DMS 273 treated with DMSO at 0.1 percent for 48 hours (cell line): ENCODE measurements at places on chromosomes 4 and X.

DNA sequence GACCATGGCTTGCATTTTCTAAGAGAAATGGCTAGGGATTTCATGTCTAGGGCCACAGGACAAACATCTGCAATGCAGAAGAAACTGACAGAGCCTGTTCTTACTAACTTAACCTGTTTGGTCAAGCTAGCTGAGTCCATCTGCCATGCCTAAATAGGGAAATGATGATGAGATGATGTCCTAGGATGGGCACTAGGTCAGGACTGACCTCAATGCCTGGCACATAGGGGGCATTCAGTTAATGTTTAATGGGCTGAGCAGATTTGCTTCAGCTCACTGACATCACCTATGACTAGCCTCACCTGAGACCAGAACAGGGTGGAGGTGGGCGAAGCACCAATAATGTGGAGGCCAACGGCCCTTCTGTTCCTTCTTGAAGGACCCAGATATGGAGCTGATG, 174.2 kb upstream of the SCML1 start:
- no peak for DNase-seq

DNA sequence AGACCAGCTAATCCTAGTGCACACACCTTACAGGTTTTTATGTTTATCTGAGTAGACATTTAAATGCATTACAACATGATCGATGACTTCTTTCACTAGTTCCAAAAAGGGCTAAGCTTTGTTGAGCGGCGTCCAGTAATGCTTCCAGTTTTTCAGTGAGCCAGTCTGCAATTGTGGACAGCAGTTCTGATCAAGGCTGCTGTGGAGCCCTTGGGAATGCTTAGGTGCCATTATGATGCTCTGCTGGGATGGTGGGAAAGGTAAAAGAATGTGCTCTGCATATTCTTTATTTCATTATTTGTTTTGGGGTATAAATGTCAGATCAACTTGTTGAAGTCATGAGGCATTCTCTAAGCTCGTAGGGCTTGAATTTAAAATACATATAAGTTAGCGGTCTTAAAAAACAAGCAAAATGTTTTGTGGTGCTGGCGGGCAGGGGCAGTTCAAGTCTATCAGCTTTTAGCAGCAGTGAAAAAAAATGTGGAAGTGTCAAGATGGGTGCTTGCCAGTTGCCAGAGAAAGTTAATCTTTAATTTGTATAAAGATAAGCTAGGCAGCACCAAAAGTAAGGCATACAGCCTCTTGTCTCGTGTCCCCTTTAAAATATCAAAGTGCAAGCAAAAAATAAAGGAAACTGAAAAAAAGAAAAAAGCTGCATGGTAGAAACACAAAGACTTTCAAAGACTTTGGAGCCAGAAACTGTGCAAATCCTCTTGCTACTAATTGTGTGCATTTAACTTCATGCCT, 5.8 kb downstream of the MID1IP1 start:
- DNase-seq = no peak

GRCh38 chr4:126583509-126583908, 1049.2 kb upstream of the INTU start:
- no peak for DNase-seq

DNA sequence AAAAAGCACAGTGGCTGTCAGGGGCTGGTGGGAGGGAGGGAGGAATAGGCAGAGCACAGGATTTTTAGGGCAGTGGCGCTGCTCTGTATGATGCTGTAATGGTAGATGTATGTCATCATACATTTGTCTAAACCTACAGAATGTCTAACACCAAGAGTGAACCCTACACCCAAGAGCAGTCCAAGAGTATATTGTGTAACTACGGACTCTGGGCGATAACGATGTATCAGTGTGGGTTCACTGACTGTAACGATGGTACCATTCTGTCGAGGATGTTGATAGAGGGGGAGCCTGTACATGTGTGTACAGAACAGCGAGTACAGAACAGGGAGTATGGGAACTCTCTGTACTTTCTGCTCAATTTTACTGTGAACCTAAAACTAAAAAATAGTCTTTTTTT, 76.5 kb downstream of the HAUS3 start:
- no peak for DNase-seq

DNA sequence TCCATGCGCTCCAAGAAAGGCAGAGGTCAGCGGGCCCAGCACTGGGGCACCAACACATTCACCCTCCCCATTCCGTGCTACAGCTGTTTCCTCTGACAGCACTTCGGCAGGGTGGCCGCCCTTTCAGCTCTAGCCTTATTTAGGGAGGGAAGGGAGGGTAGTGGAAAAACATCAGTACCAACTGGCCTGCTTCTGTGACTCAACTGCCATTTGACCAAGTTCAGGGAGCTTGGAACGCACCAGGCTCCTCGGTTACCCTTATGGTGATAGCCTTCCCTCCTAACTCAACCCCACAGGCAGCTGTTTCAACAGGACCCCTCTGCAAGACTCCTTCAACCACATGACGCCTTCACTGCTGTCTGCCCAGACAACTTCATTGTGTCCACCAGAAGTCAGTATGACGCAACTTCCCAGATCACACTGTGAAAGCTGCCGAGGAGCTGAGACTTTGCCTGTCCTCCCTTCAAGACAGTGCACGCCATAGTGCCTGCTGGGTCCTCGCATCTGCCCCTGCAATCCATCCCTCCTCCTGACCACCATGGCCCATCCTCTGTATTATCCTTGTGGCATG, 132.2 kb downstream of the AFAP1 start:
- DNase-seq = no peak

DNA sequence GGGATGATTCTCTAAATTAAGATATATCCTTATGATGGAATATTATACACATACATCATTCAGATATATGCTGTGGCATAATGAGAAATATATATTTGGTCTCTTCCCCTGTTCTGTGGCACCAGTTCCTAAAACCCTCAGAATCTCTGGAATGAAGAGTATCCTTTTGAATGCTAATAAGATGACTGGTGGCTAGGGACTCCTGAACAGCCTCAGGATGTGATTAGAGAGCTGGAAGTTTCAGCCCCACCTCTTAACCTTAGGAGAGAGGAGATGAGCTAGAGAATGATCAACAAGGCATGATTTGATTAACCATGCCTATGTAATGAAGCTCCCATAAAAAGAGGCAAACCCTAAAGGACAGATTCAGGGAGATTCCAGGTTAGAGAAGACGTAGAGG, 632.0 kb downstream of the IQCM start:
- no peak for DNase-seq

DNA sequence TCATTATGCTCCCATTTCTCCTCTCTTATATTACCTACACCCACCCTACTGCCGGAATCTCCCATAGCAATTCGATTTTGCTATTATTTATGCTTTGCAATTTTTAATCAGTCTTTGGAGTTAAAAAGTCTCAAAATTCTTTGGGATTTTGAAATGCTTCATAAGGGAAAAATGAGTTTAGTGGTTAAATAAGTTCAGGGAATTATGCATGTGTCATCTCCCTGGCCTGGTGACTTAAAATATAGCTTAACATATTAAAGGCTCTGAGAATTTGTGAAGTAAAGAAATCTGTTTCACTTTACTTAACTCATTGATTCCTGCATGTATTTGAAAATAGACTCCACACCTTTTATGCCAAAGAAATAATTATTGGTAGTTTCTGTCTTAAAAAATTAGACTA, 185.1 kb upstream of the DIPK2B start:
- DNase-seq = no peak

DNA sequence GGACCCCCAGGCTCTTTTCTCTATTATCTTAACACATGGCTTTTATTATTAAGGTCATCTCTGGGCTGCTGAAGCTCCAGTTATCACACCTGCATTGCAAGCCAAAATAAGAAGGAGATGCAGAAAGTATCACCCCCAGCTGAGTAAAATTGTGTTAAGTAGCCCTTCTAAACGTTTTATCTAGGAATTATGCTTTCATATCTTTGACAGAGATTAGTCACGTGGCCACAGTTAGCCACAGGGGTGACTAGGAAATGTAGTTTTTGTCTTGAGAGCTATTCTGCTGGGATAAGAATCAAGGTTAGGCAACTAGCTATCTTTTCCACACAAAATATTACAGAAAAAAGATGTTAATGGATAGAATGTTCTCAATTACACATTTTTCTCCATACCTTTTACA, 102.1 kb downstream of the ANXA3 start:
- DNase-seq = no peak

- no peak for DNase-seq
Observed at GRCh38 chr4:57554556-57555092, 444.4 kb upstream of the IGFBP7 start.

GRCh38 chrX:22810876-22811275, 188.9 kb upstream of the DDX53 start:
- no peak for DNase-seq

DNA sequence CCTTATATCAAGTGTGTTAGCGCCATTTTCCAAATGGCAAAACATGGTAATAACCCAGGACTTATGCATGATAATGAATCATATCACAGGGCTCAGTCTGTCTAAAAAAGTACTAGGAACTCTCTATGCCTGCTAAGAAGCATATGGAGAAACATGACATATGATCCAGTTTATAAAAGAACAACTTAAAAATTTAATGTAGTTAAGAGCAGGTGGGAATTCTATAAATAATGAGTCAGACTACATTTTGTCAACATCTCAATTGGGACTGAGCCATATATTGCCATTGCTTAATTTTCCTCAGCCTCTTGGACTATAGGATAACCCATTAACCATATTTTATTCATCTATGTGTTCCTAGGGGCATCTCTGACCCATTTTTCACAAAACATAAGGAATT, 360.4 kb upstream of the AGA start:
- DNase-seq = no peak

- DNase-seq = no peak
Observed at GRCh38 chr4:1300466-1301455, 11.1 kb downstream of the MAEA start.

- no peak for DNase-seq
Observed at GRCh38 chrX:143580266-143580665, 55.6 kb downstream of the SLITRK4 start.

DNA sequence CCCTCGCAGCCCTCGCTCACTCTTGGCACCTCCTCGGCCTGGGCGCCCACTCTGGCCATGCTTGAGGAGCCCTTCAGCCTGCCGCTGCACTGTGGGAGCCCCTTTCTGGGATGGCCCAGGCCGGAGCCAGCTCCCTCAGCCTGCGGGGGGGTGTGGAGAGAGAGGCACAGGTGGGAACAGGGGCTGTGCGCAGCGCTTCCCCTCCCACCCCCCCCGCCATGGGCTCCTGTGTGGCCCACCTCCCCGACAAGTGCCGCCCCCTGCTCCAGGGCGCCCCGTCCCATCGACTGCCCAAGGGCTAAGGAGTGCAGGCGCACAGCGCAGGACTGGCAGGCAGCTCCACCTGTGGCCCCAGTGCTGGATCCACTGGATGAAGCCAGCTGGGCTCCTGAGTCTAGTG, 220.2 kb downstream of the STPG2 start:
- DNase-seq = no peak

DNA sequence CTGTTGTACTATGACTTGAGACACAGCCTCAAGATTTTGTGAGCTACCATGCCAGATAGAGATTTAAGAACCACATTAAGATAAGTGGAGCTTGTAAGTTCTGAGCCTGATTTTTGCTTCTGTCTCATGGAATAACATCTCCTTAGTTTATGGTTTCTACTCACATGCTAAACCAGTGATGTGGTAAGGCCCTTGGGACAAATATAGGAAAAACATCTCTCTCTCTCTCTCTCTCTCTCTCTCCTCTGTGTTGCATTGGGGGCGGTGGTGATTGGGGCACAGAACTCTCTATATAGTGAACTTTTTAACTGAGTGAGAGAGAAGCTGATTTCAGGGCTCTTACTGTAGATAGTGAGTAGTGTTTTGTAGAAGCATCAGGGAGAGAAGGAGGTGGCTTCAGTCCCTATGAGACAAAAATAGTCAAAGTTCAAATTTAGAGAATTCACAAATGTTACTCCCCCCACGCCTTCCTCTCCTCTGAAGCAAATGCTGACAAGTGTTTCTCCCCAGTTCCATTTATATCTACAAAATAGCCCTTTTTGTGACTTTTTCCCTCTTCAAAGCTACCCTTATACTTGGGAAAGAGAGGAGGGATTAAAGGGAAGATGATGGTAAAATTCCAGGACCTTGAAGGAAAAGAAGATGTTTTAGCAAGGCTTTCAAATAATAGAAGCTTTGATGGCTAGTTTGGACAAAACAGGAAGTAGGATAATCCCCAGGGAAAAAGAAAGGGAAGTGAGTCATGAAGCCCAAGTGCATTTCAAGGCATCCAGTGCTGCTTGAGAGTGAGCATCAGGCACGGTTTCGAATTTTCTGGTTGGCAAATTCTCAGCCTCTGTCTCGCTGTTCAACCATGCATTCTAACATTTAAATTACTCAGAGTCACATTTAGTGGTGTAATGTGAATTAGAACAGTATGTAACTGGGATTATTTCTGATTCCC, 134.3 kb upstream of the AP1S2 start:
- no peak for DNase-seq
